Left ventricle myocardium inferior (tissue), 1 donor: ENCODE measurements at places on chromosomes 5 and 9.
A peak's percentile ranks its signal among the peaks of the same experiment; 100 is the strongest.

DNA sequence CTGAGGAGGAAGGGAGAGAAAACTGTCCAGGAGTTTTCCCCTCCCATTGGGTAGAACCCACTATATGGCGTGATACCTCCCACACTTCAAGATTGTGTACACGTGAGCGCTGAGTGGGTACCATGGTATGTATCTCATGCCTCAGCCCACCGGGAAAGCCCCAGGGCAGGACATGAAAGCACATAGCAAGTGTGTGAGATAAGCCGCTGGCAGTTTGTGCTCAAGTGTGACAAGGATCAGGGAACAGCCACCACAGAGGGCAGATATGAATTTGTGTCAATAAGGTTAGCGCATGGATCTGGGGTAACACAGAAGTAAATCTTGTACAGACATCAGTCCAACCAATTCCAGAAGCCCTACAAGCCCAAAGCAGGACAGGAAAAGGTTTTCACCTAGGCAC lies 42.6 kb upstream of the NAA35 start:
- no peak overlapping the region for H3K4me3 ChIP-seq
- no peaks in the 10 kb centered on the region for H3K4me1 ChIP-seq
- H3K36me3 ChIP-seq = peaks cover 10% of the 10 kb centered on the region
- no peak overlapping the region for H3K27ac ChIP-seq

- H3K4me1 ChIP-seq = peaks cover 12% of the 10 kb centered on the region
- H3K27me3 ChIP-seq = no peaks in the 10 kb centered on the region
- peak overlapping the region; percentile 46 for H3K27ac ChIP-seq
- peak overlapping the region; percentile 30 for H3K4me3 ChIP-seq
- H3K36me3 ChIP-seq = no peaks in the 10 kb centered on the region
Observed at GRCh38 chr9:108272349-108272899, 583.4 kb downstream of the ACTL7B start.

DNA sequence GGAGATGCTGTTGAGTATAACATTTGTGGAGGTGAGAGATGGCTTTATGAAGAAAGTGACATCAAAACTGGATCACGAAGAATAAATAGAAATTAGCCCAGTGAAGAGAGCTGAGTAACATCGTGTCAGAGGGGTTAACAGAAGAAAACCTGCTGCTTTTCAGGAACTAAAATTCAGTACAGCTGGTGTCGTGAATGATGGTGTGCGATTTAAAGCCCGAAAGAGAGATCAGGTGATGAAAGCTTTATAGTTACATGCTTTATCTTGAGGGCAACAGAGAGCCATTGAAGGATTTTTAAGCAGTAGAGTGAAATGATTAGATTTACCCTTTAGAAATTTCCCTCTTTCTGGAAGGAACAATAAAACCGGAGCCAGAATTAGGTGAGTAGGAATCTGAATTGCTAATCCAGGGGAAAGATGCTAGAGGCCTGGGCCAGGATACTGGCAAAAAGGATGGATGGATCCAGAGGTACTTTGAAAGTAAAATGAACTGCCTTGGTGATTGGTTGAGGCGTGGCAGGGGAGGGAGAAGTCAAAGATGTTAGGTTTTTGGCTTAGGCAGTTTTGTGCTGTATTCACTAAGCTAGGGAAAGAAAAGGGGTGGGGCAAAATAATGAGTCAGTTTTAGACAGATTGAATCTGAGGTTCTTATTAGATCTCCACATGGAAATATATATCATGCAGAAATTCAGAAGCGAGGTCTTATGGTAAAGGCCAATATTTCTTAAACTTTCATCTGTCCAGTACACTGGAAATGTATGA lies 3.4 kb downstream of the LRRC70 start:
- H3K36me3 ChIP-seq = no peaks in the 10 kb centered on the region
- no peak overlapping the region for H3K4me3 ChIP-seq
- H3K27me3 ChIP-seq = no peaks in the 10 kb centered on the region
- no peak for DNase-seq
- H3K4me1 ChIP-seq = peaks cover 20% of the 10 kb centered on the region
- no peak overlapping the region for H3K27ac ChIP-seq

DNA sequence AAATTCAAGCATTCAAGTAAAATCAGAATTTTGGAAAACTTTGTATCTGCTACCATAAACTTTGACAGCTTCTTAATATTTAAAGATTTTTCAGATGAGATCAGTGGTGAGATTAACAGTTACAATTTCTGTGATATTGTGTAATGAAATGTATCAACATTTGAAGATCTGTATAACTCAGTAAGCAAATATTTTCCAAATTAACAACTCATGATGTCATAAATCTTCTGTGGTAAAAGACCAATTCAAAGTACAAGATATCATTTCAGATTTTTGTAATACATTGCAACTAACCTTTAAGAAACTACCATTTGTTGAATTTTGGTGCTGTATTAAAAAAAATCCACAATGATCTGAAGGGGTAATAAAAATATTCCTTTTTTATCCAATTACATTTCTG lies 352.2 kb downstream of the KIAA0825 start:
- no peak for DNase-seq
- H3K36me3 ChIP-seq = no peaks in the 10 kb centered on the region
- no peaks in the 10 kb centered on the region for H3K4me1 ChIP-seq
- H3K4me3 ChIP-seq = no peak overlapping the region

GRCh38 chr9:77883133-77883532 lies 148.5 kb downstream of the GNAQ start:
- DNase-seq = no peak
- no peak overlapping the region for H3K27ac ChIP-seq
- H3K4me1 ChIP-seq = peaks cover 28% of the 10 kb centered on the region
- H3K4me3 ChIP-seq = no peak overlapping the region
- no peaks in the 10 kb centered on the region for H3K27me3 ChIP-seq

- H3K27me3 ChIP-seq = no peaks in the 10 kb centered on the region
- H3K36me3 ChIP-seq = peaks cover 5% of the 10 kb centered on the region
- H3K4me3 ChIP-seq = no peak overlapping the region
Observed at GRCh38 chr5:120682851-120683250, 218.8 kb downstream of the PRR16 start.
